ENCODE measurements at places on chromosomes 12 and 14. TPM values are rescaled to one million over a fixed set of nuclear protein-coding genes. Genes with fewer than 3 reads are reported as not detected.

Gene IL23A
- total RNA-seq: not detected

Gene KLRF1
- 0.24 TPM for total RNA-seq

Gene GLIPR1L1
- not detected for total RNA-seq

Gene RDH5
- 12.9 TPM for total RNA-seq

Gene IL22
- total RNA-seq: not detected

Gene PPP4R4
- total RNA-seq: 0.16 TPM

Measured in Right ventricle myocardium inferior (tissue), 1 donor.